PC-9 (cell line): ENCODE measurements at places on chromosomes 1 and 21. TPM values are rescaled to one million over a fixed set of nuclear protein-coding genes. Genes with fewer than 3 reads are reported as not detected.
A peak's percentile ranks its signal among the peaks of the same experiment; 100 is the strongest.

ZSWIM5 gene
- 0.50 and 0.55 TPM in 2 replicates for total RNA-seq

RBM11 gene
- 2.4 and 4.5 TPM in 2 replicates for total RNA-seq

S100A16 gene
- total RNA-seq, result 226 and 276 TPM in 2 replicates

ZFP69 gene
- total RNA-seq, result 3.7 and 4.8 TPM in 2 replicates

GJA4 gene
- not detected in 2 replicates for total RNA-seq

CFAP107 gene
- not detected in 2 replicates for total RNA-seq

ADPRS gene
- 30.0 and 43.1 TPM in 2 replicates for total RNA-seq

DNA sequence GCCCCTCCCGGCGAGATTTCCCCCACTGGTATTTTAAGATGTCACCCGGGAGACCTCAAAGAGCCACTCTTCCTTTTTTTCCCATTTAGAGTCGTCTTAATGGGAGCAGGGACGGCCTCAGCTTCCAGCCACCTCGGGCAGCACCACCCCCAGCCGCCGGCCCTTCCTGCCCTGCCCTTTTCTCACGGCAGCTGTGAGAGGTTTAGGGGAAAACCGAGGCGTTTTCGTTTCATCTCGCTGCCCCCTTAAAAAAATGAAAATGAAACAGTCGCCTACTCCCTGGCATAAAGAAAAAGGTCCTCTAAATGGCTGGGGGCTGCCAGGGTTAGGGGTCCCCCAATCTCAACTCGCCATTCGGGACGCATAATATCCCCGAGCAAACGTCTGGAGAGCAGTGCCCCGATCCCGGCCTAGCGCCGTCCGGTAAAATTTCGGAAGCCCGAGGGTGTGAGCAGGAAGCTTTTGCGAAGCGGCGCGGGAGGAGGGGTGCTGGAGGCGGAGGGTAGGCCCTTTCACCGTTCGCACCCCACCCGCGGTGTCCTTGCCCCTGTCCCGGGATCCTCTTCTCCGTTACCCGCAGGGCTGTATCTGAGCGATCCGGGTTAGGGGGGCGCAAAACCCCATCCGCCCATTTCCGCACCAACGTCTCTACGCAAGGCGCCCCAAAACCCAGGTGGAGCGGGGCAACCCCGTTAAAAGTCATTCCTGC lies 1.2 kb downstream of the RUNX3 start:
- H3K4me1 ChIP-seq, result no peaks in the 10 kb centered on the region
- no peak overlapping the region for H3K4me3 ChIP-seq
- H3K27me3 ChIP-seq, result peaks cover 18% of the 10 kb centered on the region
- no peak overlapping the region for H3K27ac ChIP-seq

DNA sequence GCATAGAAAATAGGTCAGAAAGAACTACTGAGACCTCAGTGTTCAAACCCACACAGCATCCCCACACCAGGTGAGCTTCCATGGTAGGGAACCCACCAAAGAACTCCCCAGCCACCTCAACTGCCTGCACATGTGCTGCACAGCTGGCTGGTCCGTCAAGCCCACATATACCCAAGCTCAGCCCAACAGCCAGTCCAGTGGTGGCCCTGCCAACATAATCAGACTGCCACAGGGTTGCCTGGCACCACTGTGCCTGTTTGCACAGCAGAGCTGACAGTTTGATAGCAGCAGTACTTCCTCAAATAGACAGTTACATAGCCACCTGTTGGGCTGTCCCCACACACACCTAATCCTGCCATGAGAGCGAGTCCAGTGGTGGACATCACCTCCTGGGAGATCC lies 283.3 kb upstream of the PRMT6 start:
- no peak overlapping the region for H3K4me3 ChIP-seq
- no peaks in the 10 kb centered on the region for H3K36me3 ChIP-seq
- H3K27ac ChIP-seq, result no peak overlapping the region
- H3K27me3 ChIP-seq, result no peaks in the 10 kb centered on the region

DNA sequence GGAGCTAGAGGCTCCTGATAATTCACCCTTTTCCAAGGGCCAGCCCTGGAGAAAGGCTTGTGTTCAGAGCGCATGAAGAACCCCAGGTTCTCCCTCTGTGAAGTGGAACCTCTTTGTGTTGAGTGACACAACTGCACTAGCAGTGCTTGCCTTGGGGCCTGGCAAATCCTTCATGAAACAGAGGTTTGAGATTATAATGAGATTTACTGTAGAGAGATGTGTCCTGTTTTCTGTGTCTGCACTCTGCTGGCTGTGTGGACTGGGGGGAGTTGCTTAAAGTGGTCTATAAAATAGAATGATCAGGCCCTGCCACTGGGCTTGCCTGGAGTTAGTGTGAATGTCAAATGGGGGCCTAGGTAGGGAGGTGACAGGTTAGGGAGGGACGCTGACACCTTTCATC lies 11.5 kb upstream of the TNFRSF1B start:
- H3K4me3 ChIP-seq, result no peak overlapping the region
- H3K36me3 ChIP-seq, result no peaks in the 10 kb centered on the region
- H3K27me3 ChIP-seq, result no peaks in the 10 kb centered on the region
- no peak for DNase-seq
- no peak overlapping the region for H3K27ac ChIP-seq
- H3K4me1 ChIP-seq, result peaks cover 46% of the 10 kb centered on the region

GRCh38 chr1:179816196-179816960 lies 61.2 kb downstream of the TOR1AIP2 start:
- H3K4me3 ChIP-seq, result no peak overlapping the region
- no peak overlapping the region for H3K27ac ChIP-seq
- H3K4me1 ChIP-seq, result no peaks in the 10 kb centered on the region
- no peak for DNase-seq
- no peaks in the 10 kb centered on the region for H3K36me3 ChIP-seq
- peaks cover 39% of the 10 kb centered on the region for H3K27me3 ChIP-seq

DNA sequence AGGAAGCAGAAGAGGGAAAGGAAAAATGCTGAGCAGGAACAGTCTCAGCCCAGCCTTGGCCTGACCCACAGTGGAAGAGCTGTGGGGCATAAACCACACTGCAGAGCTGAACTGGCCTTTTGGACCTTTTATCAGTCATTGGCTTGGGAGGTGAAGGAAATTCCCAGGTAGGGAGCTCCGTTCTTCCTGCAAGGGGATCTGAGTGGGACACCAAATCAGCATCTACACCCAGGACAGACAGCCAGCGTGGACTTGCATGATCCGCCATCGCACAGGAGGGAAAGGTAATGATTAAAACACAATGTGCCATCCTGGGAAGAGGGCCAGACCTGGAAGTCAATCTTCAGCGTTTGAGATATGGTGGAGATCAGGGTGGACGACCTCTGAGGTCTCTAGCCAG lies 1.2 kb upstream of the MTFR1L start:
- no peak for DNase-seq
- H3K36me3 ChIP-seq, result no peaks in the 10 kb centered on the region
- H3K4me1 ChIP-seq, result peaks cover 16% of the 10 kb centered on the region
- H3K4me3 ChIP-seq, result peak overlapping the region; percentile 83; the same call in 1 of the 2 replicates
- H3K27me3 ChIP-seq, result no peaks in the 10 kb centered on the region
- no peak overlapping the region for H3K27ac ChIP-seq

- DNase-seq, result no peak
- no peaks in the 10 kb centered on the region for H3K36me3 ChIP-seq
- no peaks in the 10 kb centered on the region for H3K27me3 ChIP-seq
- no peak overlapping the region for H3K27ac ChIP-seq
- peaks cover 38% of the 10 kb centered on the region for H3K4me1 ChIP-seq
Observed at GRCh38 chr1:199690496-199690895, 337.0 kb upstream of the NR5A2 start.

- no peaks in the 10 kb centered on the region for H3K4me1 ChIP-seq
- DNase-seq, result no peak
- H3K27ac ChIP-seq, result no peak overlapping the region
- no peak overlapping the region for H3K4me3 ChIP-seq
- peaks cover 87% of the 10 kb centered on the region for H3K27me3 ChIP-seq
Observed at GRCh38 chr1:245528258-245528635, 373.5 kb downstream of the KIF26B start.

- H3K27ac ChIP-seq, result peak overlapping the region; percentile 68
- H3K4me3 ChIP-seq, result no peak overlapping the region
- no peak for DNase-seq
- H3K36me3 ChIP-seq, result 0 out of 2 replicates have a peak, but pooled peaks cover 6% of the 10 kb centered on the region
- H3K4me1 ChIP-seq, result peaks cover 32% of the 10 kb centered on the region
- no peaks in the 10 kb centered on the region for H3K27me3 ChIP-seq
Observed at GRCh38 chr1:23283667-23284602, 60.1 kb downstream of the HNRNPR start.

DNA sequence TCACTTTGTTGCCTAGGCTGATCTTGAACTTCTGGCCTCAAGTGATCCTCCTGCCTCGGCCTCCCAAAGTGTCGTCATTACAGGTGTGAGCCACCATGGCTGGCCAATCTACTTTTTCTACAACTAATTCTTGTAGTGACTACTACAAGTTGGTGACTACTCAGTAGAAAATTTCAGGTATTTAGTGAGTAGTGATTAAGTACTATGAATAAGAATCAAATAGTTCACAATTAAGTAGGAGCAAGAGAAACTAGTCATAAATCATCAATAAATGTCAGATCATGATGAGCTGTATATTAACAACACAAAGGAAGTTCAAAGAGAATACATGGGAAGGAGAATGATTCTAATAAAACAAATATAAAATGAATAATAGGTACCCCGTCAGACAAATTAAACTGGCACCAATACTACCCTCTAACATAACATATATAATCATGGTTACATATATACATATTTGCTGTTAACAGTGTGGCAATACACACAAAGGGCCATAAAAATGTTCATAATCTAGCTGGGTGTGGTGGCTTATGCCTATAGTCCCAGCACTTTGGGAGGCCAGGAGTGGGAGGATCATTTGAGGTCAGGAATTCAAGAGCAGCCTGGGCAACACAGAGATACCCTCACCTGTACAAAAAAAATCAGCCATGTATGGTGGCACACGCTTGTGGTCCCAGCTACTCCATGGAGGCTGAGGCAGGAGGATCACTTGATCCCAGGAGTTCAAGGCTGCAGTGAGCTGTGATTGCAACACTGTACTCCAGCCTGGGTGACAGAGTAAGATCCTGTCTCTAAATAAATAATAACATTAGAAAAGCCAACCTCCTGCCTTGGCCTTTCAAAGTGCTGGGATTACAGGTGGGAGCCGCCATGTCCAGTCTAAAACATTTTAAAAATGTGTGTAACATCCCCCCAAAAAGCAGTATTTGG lies 19.1 kb downstream of the YY1AP1 start:
- no peak overlapping the region for H3K4me3 ChIP-seq
- DNase-seq, result no peak
- H3K27me3 ChIP-seq, result no peaks in the 10 kb centered on the region
- H3K4me1 ChIP-seq, result no peaks in the 10 kb centered on the region

- H3K36me3 ChIP-seq, result no peaks in the 10 kb centered on the region
- H3K27ac ChIP-seq, result no peak overlapping the region
- H3K4me3 ChIP-seq, result no peak overlapping the region
- no peaks in the 10 kb centered on the region for H3K27me3 ChIP-seq
- no peak for DNase-seq
- no peaks in the 10 kb centered on the region for H3K4me1 ChIP-seq
Observed at GRCh38 chr1:44947063-44947773, 39.2 kb downstream of the EIF2B3 start.

GRCh38 chr1:222772996-222773379 lies 36.0 kb downstream of the FAM177B start:
- no peak overlapping the region for H3K27ac ChIP-seq
- DNase-seq, result no peak
- H3K4me3 ChIP-seq, result no peak overlapping the region
- peaks cover 44% of the 10 kb centered on the region for H3K27me3 ChIP-seq
- no peaks in the 10 kb centered on the region for H3K36me3 ChIP-seq

DNA sequence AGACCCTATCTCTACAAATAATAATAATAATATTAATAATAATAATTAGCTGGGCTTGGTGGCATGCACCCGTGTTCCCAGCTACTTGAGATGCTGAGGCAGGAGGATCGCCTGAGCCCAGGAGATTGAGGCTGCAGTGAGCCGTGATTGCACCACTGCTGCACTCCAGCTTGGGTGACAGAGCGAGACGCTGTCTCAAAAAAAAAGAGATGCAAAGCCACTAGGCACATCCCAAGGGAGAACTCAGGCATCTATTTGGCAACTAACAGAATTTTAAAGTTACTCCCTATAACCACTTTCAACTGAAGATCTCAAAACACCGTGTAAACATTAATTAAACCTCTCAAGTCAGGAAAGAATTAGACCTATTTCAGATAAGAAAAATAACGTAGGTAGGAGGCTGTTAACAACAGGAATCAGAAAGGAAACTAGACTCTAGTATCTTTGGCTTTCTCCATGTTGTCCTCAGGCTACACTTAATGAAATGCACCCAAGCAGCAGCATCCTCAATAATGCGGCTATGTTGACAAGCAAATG lies 3.7 kb downstream of the RNF19B start:
- H3K27ac ChIP-seq, result no peak overlapping the region
- H3K27me3 ChIP-seq, result no peaks in the 10 kb centered on the region
- peaks cover 30% of the 10 kb centered on the region for H3K4me1 ChIP-seq
- DNase-seq, result no peak
- no peaks in the 10 kb centered on the region for H3K36me3 ChIP-seq

DNA sequence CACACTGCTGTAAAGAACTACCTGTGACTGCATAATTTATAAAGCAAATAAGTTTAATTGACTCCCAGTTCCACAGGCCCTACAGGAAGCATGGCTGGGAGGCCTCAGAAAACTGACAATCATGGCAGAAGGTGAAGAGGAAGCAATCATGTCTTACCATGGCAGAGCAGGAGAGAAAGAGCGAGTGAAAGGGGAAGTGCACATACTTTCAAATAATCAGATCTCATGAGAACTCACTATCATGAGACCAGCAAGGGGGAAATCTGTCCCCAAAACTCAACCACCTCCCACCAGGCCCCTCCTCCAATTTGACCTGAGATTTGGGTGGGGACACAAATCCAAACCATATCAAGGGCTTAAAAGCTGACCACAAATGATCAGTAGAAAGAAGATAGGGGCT lies 493.2 kb downstream of the PTPRC start:
- H3K4me1 ChIP-seq, result no peaks in the 10 kb centered on the region
- H3K27ac ChIP-seq, result no peak overlapping the region
- DNase-seq, result no peak
- H3K27me3 ChIP-seq, result no peaks in the 10 kb centered on the region
- no peak overlapping the region for H3K4me3 ChIP-seq

DNA sequence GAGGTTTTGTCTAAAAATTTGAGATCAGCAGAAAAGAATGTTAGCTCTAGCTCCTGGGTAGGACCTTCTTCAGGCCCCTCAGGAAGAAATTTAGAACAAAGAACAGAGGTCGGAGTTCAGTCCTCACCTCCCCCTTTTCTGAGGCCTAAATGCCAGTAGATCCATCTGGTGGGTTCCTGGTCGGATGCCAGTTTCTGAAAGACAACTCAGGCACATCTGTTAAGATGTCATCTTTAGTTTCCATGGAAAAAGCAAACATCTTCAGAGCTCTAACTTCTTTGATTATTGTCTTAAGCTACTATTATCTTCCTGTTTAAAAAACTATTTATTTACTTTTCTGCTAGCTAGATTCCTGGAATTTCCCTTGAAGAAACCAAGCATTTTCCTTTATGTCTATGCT lies 37.1 kb upstream of the USP25 start:
- no peak overlapping the region for H3K4me3 ChIP-seq
- H3K4me1 ChIP-seq, result no peaks in the 10 kb centered on the region
- H3K27ac ChIP-seq, result no peak overlapping the region
- H3K27me3 ChIP-seq, result no peaks in the 10 kb centered on the region
- no peaks in the 10 kb centered on the region for H3K36me3 ChIP-seq

GRCh38 chr1:963301-963651 lies 2.9 kb downstream of the KLHL17 start:
- no peak for DNase-seq
- H3K4me1 ChIP-seq, result peaks cover 14% of the 10 kb centered on the region
- H3K36me3 ChIP-seq, result no peaks in the 10 kb centered on the region
- no peak overlapping the region for H3K4me3 ChIP-seq
- H3K27me3 ChIP-seq, result no peaks in the 10 kb centered on the region

GRCh38 chr1:39275836-39276507 lies 71.5 kb downstream of the MACF1 start:
- no peaks in the 10 kb centered on the region for H3K4me1 ChIP-seq
- DNase-seq, result no peak
- no peak overlapping the region for H3K4me3 ChIP-seq
- H3K27me3 ChIP-seq, result no peaks in the 10 kb centered on the region
